ENCODE measurements at places on chromosomes 7 and 10.

- no peak for DNase-seq
Observed at GRCh38 chr7:81501220-81501619, 268.6 kb downstream of the HGF start.

DNA sequence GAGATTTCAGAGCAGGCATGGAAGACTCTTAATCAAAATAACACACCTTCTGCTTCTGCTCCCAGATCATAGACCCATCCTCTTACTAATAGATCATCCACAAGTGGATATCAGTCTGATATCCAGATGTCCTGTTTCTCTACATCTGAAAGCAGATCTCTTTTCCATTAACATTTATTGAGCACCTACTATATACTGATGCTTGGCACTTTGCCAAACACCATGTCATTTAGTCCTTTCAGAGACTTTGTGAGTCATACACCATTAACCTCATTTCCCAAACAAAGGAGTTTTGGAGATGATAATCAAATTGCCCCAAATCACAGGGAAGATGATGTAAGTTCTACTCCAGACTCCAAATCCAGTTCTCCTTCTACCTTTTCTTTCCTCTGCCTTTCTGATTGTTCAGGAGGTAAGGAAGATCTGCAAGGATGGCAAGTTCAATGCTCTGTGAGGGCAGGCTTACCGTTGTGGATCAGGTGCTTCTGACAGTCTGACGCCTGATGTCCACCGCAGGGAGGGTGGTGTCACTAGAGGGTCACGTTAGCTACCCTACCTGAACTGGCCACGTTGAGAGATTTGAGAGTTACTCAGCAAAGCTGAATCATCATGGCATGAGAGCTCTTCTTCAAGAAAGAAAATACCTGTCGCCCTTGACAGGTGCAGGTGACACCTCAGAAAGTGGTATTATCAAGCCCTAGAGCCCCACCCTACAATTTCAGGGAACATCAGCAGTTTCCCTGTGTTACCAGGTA, 269.6 kb upstream of the ZMIZ1 start:
- no peak for DNase-seq

DNA sequence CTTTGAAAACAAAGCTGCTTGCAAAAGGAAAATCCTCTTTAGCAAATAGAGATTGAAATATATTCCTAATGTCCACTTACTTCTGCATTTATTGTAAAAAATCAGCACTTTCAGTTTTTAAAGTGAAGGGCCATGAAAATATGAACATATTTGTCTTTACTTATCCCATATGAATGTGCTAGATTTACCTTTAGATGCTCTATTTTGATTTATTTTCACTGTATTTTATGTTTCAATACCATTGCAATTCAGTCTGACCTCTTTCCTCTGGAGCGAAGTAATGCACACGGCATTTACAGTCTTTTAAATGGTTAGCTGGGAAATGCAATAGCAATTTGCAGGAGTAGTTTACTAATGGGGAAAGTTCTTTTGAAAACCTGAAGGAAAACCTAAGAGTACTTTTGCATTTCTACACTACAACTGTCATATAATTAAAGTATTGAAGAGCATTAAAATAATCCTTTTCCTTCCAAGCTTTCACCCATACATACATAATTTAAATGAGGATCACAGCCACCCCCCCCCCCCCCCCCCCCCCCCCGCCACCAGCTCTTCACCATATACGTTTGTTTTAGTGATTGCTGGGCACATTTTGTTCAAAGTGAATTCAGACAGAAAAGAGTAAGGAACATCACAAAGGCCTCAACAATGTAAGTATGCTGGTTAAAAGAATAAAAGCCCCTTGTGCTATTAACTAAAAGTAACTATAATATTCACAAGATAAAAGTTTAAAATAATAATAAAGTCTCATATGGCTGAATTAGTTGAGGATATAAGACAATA, 3.5 kb downstream of the SKIDA1 start:
- no peak for DNase-seq

GRCh38 chr10:63008491-63008890, 124.6 kb upstream of the NRBF2 start:
- DNase-seq, result no peak

- no peak for DNase-seq
Observed at GRCh38 chr10:16933783-16934182, 116.6 kb upstream of the RSU1 start.

- DNase-seq, result no peak
Observed at GRCh38 chr7:148175512-148175911, 415.1 kb upstream of the C7orf33 start.

- no peak for DNase-seq
Observed at GRCh38 chr10:66786709-66787108, 139.1 kb upstream of the LRRTM3 start.

Measured in stimulated activated naive CD8-positive, alpha-beta T cell treated with anti-CD3 and anti-CD28 coated beads, Interleukin-15, Interleukin-2, amounts not matched to agents 100 U/mL and 50 U/mL, for 24 hours (primary cell).